Stimulated activated CD8-positive, alpha-beta memory T cell treated with anti-CD3 and anti-CD28 coated beads, Interleukin-15, amount 100 ng/mL, for 48 hours (primary cell): ENCODE measurements at places on chromosomes 12 and 14.
A peak's percentile ranks its signal among the peaks of the same experiment; 100 is the strongest.

- no peak for DNase-seq
These were observed 28.6 kb downstream of the GNS start for GRCh38 chr12:64730588-64730969.

DNA sequence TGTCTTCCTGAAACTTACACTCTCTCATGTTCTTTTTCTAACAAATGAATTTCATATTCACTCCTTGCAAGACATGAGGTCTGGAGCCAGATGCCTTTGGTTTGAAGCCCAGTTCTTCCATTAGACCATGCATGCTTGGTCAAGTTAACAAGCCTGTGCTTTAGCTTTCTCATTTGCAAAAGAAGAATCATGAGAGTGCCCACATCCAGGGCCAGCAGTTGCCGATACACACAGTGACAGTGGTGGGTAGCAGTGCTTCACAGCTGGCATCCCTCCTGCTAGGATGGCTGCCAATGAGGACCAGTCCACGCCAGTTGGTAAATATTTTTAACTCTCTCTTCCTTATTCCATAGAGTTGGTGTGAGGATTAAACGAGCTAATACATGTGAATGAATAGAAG is 163.1 kb downstream of the PHLDA1 start:
- DNase-seq: no peak

GRCh38 chr12:115761784-115762183 is 515.7 kb downstream of the MED13L start:
- DNase-seq: no peak

- DNase-seq: no peak
These were observed 160.7 kb downstream of the ETV6 start for GRCh38 chr12:11810206-11810545.

DNA sequence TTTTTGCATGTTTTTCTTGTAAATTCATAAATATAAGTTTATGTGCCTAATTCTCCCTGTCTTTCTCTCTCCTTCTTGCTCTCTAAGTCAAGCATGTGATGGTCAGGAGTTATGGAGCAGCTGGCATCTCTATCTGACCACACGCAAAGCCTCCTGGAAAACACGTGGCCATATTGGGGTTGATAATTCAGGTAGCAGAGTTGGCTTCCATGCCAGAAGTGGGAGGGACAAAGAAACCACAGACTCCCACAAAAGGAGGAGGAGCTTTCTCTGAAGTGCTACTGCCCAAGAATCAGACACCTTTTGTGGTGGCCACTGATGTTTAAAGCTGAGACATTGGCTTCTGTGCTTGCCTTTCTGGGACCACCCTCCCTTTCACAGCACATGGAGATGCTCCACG is 517.6 kb upstream of the TMEM132C start:
- no peak for DNase-seq

GRCh38 chr12:1161197-1161596 is 170.2 kb downstream of the ERC1 start:
- no peak for DNase-seq

DNA sequence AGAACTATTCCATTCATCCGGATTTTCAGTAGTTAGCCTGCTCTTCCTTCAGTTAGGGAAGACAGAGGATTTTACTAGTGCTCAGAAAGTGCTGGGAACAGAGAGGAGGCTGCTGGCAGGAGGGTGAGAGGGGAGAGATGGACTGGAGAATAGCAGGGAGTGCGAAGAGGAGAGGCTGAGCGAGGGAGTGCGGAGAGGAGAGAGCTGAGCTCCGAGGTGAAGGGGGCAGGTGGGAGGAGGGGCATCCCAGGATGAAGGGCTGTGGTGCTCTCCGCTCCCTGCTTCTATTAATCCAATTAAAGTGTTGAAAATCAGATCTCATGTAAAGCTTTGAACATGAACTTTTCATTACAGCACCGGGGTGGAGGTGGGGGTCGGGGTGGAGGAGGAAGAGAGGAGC is 20.4 kb upstream of the SMOC1 start:
- no peak for DNase-seq

DNA sequence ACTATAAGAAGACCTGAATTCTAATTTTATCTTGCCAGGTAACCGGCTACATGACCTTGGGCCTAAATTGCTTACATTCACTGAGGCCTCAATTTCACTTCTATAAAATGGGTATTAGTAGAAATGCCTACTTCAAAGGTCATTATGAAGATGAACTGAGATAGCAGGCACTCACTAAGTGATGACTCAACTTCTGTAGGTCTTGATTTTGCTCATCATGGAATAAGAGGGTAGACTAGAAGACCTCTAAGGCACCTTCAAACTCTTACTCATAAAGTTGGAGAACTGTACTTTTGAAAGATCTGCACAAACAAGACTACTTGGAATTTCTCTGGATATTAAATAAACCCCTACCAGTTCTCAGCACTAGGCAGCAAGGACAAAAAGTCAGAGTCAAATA is 39.3 kb upstream of the FRMD6 start:
- no peak for DNase-seq

DNA sequence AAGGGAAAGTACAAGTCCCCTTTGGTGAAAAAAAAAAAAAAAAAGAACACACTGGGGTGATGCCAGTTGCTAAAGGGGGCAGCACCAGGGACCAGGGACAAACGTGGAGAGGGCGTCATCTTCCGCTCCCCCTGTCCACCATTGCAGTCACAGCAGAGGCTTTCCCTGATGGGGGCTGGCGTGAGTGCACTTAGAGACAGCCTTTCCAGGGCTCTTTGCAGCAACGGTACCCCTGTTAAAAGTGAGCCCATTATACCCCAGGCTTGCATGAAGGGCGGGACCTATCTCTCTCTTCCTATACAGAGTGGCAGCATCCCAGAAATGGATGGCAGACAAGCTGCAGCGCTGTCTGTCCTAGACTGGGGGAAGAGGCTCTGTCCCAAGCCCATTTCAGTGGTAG is 155.0 kb downstream of the KCNK10 start:
- no peak for DNase-seq

DNA sequence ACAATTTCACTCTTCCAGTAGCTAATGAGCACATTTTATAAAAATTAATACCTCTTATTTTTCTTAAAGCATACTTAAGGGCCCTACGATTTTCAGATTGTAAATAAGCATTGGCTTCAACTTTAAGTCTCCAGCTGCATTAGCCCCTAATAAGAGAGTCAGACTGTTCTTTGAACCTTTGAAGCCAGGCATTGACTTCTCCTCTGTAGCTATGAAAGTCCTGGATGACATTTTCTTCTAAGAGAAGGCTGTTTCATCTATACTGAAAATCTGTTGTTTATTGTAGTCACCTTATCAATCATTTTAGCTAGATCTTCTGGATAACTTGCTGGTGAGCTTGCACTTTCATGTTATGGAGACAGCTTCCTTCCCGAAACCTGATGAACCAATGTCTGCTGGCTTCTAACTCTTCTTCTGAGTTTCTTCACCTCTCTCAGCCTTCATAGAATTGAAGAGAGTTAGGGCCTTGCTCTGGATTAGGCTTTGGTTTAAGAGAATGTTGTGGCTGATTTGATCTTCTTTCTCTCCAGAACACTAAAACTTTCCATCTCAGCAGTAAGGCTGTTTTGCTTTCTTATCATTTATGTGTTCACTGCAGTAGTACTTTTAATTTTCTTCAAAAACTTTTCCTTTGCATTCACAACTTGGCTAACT is 377.1 kb upstream of the RGS6 start:
- no peak for DNase-seq

DNA sequence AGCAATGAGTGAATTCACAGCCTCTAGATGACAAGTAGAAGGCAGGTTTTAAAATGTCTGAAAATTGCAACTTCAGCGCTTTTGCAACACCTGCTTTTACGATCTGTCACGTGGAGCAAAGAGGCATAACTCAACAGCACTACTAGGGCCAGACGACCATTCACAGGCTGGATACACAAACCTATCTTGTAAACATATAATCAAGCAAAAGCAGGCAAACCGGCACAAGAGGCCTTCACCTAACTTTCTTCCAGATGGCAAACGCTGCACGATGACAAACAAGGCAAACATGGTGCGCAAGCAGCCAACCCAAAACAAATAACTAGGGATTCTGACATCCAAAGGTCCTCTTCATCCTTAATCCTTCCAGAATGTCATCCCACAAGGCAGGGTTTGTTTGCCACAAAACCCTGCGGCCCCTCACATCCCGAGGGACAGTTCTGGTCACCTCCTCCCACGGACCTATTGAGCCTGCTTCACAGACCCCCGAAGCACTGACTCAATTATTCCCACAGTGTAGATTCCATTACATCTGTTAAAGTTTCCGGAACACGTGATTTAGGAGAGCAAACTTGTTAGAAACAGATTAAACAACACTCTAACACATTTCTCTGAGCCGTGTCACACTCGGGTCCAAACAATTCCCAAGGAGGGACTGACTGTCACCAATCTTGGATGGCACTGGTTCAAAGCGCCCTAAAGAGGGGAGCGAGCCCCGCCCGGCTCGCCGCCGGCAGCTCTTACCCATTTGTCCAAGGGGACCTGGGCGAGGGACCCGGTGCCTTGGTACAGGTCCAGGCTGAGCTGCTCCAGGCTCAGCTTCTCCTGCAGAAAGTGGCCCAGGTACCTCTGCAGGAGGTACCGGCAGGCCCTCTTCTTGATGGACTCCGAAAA is 823 bp downstream of the ATG2B start:
- no peak for DNase-seq

DNA sequence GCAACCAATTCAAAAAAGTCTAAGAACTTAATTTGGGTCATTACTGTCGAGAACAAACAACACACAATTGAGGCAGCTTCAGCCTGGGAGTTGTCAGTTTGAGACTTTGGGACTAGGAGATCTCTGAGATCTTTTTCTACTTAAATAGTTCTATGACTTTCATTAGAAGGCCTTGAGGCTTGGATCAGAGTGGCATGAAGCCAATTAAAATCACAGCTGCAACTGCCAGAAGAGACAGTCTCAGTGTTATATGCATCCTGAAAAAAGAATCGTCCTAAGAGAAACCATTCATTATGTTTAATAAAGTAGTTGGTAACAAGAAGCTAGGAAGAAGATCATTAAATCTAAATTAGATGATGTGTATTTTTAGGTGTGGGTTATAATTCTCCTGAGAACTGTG is 170.8 kb upstream of the RASSF8 start:
- DNase-seq: no peak

DNA sequence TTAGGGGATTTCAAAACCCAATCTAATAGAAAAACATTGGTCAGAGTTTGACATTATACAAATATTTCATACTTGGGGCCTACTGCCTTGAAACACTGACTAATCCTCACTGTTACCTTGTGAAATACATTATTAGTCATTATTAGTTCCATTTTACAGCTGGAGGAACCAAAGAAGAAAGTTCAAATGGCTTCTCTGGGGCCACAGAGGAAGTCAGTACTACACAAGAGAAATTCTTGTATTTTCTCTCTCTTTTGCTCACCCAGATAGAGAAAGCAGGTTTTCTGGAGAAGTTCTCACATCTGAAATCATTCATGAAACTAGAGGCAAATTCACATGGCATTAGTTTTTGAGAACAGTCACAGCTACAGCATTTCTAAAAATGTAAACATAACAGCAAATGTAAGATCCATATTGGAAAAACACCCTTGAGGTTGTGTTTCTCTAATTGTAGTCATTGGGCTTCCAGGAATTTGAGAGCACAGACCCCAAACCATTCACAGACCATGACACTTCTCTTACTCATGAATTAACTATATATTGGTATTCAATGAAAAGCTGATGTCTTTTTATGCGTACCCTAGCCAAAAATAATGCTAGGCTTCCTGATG is 83.0 kb downstream of the LLPH start:
- DNase-seq: no peak

GRCh38 chr12:19872621-19873540 is 433.6 kb downstream of the AEBP2 start:
- DNase-seq: no peak

GRCh38 chr14:55341781-55342180 is 69.8 kb downstream of the ATG14 start:
- DNase-seq: no peak

DNA sequence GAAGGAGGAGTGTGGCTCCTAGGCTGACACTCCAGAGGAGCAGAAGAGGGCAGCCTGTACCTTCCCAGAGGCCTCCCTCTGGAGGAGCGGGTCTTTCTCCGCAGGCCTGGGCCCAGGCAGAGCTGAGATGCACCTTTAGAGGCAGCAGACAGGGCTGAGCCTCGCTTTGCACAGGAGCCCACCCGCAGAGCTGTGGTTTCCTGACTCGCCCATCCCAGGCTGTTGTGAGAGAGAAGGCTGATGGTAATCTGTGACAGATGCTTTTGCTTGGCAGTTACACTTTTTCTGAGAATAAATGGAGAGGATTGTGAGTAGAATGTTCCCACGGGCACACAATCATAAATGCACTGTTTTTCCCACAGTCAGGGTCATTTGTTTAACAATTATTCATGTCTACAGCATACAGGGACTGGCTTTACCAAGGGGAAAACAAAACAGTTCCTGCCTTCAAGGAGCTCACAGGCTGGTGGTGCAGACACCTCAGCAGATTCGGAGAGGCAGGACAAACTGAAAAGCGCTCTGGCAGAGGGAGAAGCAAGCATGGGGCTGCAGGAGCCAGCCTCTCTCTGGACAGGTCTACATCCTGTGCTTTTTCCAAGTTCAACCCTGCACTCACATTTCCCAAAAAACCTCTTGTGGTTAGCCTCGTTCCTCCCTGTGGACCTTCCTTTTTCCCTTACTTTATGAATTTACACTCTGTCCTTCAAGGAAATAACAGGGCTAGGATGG is 13.9 kb downstream of the EVL start:
- peak; percentile 73 for DNase-seq

DNA sequence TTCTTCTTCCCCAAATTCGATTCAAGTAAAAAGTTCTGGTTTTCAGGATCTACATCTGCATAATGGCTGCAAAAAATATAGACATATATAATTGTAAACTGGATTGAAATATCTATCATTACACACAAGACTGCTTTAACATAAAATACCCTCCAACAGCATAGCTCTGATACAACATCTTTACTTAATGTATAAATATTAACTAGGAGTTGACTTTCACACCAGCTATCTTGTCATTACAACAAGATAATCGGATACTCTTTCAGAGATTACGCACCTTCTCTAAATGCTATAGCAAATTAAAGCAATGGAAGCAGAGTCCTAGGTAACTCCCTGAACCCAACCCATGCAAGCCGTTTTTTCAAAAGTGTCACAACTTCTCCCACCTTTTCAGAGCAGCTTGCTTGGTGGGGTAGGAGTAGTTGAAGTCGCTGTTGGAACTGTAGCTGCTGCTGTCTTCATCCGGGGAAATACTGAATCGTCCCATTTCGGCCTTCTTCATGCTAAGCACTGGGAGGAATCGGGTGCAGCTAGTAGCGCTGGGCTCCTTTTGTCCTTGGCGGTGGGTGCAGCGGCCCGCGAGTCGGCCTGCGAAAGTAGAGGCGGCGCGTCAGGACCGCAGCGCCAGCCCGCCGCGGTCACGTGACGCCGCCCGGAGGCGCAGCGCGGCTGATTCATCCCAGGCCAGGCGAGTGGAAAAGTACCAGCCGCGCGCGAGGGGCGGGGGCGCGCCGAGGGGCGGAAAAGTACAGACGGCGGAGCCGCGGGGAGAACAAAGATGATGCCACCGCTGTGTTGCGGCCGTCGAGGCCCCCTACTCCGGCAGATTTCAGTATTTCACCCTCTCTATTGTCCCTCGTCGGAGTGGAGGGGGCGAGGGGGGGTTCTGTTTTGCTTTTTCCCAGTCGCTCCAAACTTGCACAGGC is 1.5 kb downstream of the SLC38A2 start:
- DNase-seq: peak; percentile 89

- peak; percentile 38 for DNase-seq
These were observed 4.6 kb downstream of the MTRFR start for GRCh38 chr12:123237646-123238329.

- no peak for DNase-seq
These were observed 12.1 kb downstream of the APPL2 start for GRCh38 chr12:105223884-105224283.
